LoVo (cell line): ENCODE measurements at places on chromosomes 5 and 9.
A peak's percentile ranks its signal among the peaks of the same experiment; 100 is the strongest.

DNA sequence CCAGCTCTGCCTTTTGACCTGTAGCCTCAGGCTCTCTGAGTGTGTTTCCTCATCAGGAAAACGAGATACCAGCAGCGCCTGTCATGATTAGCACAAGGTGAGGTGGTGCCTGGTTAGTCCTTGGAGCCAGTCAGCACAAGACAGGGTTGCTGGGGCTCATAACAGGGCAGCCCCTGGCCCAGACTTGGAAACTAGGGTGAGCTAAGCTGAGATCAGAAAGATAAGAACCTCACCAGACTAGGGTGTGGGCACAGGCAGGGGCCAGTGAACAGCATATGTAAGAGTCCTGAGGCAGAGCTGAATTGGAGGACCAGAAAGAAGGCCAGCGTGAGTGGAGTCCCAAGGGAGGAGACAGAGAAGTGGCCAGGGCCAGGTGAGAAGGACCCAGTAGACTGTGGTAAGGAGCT, 42.7 kb upstream of the FUBP3 start:
- no peak for DNase-seq

DNA sequence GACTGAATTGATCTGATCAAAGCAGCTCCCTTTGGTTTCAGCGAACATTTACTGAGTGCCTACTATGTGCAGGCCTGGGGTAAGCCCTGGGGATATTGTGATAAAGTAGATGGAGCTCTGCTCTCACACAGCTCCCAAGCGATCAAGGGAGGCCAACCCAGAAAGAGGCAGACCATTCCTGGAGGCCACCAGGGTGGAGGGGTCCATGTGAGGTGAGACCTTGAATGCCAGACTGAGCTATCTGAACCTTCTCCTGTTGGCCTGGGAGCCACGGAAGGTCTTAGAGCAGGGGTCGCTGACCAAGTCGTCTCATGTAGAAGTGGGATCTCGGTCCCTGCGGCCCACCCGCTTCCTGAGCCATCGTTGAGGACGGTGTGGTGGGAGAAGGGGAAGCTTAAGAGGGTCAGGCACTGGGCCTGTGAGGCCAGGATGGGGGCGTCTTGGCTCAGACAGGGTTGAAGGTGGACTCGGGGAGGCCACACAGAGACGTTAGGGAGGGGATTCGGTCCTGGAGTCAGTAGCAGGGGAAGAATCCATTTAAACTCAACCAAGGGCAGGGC, 62.2 kb upstream of the IL17B start:
- no peak for DNase-seq

GRCh38 chr5:148974642-148975327, 88.1 kb downstream of the SH3TC2 start:
- DNase-seq = no peak

GRCh38 chr5:53350368-53350767, 130.1 kb upstream of the FST start:
- no peak for DNase-seq

GRCh38 chr9:6113312-6113711, 97.9 kb upstream of the RANBP6 start:
- DNase-seq = no peak

DNA sequence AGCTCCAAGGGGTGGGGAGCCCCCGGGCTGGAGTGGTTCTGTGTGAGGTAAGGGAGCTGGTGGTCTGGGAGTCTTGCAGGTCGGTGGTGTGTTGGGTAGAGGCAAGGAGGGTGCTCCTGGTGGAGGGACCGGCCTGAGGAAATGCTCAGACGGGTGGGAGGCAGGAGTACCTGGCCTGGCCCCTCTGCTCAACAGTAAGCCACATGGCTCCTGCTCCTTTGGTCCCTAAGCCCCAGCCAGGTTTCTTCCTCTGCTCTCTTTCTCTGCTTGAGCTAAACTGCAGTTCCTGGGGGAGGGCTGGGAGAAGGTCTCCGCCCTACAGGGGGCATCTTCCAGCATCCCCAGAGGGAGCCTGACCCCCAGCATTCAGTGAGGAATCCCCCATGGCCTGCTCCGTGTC, 17.2 kb downstream of the TSPAN17 start:
- no peak for DNase-seq

DNA sequence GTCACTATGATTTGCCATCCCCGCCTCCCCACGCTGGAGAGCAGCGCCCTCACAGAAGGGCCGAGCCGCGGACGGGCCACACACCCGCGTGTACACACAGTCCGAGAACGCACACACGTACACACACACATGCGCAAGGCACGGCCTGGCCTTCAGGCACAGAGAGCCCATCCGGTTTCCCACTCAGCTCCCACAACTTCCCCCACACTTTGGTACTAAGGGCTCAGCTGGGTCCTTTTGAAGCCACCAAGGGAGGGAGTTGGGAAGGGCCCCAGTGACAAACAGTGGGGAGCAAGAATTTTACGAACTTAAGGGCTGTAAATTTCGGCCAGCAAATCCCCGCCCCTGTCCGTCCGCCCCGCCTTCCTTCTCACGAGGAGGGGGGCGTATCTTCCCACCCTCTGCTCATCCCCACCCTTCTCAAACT, 133.3 kb upstream of the HAND1 start:
- DNase-seq = no peak

GRCh38 chr5:9099689-9100088, 446.2 kb downstream of the SEMA5A start:
- no peak for DNase-seq

DNA sequence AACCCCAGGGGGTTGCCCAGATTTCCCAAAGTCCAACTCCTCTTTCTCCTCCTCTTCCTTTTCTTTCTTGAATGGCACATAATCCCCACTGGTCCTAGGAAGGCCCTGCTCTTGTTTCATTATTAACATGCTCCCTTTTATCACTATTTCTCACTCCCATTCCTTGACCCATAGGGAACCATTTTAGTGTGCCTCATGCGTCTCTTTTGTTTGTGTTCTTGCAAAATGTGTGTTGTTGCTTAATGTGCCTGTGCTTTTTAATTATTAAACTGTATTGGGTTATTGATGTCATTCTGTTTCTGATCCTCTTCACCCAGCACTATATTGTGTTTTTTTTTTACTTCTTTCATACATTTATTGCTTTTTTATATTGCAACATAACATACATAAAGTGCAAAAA, 4.1 kb upstream of the RNF130 start:
- no peak for DNase-seq

DNA sequence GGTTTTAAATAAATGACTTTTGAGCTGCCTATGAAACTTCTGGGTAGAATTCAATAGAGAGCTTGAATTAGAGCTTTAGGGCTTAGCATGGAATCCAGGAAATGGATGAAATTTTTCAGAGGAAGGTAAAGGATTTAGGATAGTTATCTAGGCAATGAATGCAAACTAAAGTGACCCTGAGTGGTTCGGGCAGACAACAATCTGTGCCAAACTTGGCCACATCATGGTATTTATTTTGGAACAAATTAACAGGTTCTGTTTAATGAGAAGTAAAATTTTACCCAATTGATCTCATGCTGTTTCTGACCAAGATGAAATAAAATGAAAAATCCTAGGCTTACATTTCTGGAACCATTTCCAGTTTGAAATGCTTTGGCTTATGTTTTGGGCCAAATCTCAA, 934.4 kb downstream of the MAT2B start:
- no peak for DNase-seq

GRCh38 chr9:97293207-97293721, 14.2 kb upstream of the CCDC180 start:
- DNase-seq = peak; percentile 4

DNA sequence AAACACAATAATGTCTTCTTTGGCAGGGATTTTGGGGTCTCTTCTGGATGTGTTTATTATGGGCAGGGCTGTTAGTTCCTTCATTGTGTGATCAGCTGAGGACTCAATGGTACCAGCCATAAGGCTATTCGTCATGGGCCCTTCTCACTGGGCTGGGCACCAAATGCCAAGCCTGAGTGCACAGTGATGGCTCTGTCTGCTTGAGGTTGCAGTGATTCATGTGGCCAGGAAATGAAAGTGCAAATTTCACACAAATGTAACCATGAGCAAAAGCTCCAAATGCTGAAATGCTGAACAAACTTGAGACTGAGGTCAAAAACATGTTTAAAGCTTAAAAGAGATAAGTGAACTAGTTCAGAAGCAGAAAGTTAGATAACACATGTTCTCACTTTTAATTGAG, 191.0 kb downstream of the TARS1 start:
- no peak for DNase-seq

DNA sequence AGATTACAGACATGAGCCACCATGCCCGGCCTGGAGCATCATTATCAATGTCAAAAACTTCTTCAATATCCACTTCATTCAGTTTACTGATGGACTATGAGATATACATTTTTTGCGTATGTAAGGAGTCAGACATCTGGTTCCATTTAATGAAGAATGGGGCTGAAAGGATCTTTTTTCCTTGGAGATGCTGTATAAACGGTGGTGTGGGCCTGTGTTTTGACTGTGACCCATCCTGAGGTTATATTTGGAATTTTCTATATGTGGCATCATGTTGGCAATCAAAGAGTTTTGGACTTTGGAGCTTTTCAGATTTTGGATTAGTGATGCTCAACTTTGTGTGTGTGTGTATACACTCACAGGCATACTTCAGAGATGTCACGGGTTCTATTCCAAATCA, 85.7 kb upstream of the FBXL17 start:
- DNase-seq = no peak

- DNase-seq = no peak
Measured at GRCh38 chr9:35628389-35628991, 10.3 kb upstream of the CD72 start.
